Right ventricle myocardium inferior (tissue), 1 donor: ENCODE measurements at places on chromosomes 13 and 19. TPM values are rescaled to one million over a fixed set of nuclear protein-coding genes. Genes with fewer than 3 reads are reported as not detected.

Gene ZNF837
- 0.22 TPM for total RNA-seq

Gene PALM3
- total RNA-seq: 0.41 TPM

Gene ZNF492
- total RNA-seq: 0.16 TPM

Gene PSG6
- not detected for total RNA-seq

Gene FAM216B
- total RNA-seq: 3.1 TPM

Gene NXNL1
- not detected for total RNA-seq
